ENCODE measurements at places on chromosomes 1 and 21. TPM values are rescaled to one million over a fixed set of nuclear protein-coding genes. Genes with fewer than 3 reads are reported as not detected.

GRCh38 chr21:37821786-37822450, 94.3 kb downstream of the KCNJ6 start:
- DNase-seq = no peak

DNA sequence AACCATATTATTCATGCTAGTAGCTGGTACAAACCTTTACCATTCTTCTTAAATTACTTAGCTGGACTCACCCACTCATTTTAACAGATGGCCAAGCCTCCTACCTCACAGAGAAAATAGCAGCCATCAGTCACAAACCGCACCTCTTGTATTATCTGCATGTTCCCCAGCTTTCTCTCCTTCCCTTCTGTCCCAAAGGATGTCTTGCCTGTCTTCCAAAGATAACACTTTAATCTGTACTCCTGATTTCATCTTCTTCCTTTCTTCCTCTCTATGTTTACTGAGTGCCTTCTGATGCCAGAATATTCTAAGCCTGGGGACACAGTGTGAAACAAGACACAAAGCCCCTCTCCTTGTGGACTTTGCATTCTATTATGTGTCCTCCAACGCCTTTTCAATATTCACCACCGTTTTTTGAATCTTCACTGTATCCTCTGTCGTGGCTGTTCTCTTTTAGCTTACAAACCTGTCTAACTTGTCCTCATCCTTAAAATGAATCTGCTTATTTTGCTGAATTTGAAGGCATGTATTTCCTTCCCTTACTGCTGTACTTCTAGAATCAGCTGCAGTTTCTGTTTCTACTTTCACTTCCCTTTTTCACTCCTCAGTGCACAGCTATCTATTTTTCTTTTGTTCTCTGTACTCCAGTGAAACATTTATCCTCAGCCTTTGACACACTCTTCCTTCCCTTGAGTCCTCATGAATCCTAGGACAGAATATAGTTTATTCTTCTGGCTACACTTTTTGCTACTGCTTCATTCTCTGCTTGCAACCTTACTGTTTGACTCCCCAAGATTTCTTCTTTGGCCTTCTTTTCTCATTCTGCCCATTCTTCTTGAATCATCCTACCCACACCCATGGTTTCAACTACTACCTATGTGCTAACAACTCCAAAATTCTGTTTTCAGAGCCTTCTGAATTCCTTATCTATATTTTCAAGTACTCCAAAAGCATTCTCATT, 216.9 kb upstream of the SAMSN1 start:
- DNase-seq = no peak

DNA sequence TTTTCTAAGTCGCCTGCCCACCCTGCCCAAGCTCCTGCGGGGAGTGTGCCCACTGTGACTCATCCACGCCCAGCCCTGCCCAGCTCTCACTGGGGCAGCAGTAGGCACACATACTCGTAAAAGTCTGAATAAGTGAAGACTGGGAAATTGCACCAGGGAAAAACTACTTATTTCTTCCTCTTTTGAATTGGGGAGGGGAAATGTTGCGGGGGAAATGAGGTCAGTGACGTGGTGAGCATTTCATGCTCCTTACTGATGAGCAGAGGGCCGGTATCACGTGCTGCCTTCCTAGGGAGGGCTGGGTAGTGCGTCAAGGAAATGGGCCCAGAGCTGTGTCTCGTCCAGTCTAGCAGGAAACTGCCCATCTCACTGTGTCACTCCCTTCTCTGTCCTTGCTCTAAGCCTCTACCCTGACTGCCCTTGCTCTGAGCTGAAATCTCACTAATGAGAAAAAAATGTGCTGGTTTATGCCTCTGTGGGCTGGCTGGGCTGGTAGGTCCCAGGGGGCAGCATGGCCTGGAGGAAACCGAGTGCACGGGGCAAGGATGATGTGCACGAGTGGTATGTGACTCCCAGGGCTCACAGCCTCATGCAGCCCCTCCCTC, 13.5 kb upstream of the TNFRSF1B start:
- no peak for DNase-seq

DNA sequence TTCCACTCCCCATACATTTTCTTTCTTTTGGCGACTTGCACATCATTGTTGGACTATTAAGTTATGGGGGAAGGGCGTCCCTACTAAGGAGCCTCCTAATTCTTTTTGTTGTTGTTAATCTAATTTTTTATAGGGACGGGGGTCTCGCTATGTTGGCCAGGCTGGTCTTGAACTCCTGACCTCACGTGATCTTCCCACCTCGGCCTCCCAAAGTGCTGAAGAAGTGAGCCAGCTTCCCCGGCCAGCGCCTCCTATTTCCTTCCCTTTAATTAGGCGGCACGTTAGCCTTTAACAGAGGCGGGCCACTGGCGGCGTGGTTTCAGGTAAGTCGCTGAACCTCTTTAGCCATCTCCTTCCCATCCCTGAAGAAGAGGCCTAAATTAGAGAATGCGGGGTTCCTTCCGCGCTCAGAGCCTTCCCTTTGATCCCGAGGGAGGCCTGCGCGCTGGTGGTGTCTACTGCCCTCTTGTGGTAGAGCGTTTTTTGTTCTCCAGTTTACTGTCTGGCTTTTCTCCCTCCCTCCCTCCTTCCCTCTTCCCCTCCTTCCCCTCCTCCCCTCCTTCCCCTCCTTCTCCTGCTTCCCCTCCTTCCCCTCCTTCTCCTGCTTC, 38.1 kb downstream of the TNFRSF9 start:
- peak; percentile 27 for DNase-seq

DNA sequence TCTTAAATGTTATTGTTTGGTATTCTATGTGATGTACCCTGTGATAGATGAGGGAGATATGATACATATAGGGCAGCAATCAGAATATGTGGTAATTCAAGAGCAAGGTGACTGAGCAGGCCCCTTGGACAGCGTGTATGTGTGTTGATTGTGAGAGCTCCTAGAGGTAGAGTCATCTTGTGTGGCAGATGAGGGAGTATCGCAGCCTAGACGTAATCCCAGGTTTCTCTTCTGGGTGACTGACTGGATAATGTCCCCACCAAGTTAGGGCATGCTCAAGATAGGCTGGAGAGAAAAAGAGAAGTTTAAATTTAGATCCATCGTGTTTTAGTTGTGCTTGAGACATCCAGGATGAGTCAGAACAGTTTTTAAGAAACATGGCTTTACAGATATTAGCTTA, 185.3 kb downstream of the ZP4 start:
- DNase-seq = no peak

DNA sequence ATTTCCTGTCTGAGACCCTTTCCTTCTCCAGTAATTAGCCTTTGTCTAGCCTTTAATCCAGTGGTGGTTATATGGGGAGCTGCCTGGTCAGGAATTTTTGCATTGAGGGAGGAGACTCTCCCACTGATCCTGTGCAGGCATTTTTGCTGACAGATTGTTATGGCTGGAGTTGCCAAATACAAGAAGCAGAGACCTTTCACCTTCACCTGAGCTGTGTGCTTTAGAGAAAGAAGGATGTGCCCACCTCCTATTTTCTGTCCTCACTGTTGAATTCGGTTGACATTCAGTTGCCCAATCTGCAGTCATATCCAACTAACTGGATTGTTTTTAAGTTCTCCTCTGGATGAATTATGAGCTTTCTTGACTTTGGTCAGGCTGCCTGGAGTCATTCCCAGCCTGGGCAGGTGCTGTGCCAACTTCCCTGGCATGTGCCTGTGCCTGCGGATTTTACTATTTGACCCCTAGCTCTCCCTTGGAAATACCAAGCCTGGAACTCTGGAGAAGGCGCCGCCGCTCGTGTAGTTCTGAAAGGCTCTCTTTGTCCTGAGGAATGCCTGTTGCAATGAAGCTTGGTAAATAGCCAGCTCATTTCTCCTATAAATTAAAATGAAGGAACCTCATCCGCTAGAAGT, 143.9 kb downstream of the NOS1AP start:
- DNase-seq = peak; percentile 86

Gene GJC2
- polyA plus RNA-seq = 2.5 TPM

DNA sequence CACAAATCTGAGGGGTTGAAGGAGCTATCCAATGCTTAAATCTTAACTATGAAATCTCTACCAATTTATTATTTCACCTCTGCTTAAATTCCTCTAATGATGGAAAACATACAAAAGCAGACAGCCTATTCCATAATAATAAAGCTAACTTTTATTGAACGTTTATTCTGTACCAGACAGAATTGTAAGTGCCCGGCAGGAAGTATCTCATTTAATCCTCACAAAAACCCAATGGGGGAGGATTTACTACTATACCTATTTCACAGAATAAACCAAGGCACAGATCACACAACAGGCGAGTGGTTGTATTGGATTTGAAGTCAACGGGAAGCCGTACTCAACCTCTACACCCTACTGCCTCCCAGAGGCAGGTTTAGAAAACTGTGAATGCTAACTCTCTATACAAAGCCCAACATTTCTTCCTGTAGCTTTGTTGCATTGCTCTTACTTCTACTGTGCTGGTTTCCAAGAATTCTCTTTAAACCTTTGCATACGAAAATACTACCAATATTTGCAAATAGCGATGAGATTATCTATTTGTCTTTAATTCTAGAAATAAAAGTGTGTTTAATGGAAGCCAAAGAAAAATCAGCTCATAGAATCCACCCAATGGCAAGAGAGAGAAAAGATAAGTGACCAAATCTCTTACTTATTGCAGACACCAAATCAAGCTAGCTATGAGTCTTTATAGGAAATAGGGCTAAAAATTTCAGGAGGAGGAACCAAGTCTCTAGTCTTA, 33.5 kb upstream of the C1orf53 start:
- peak; percentile 50 for DNase-seq

DNA sequence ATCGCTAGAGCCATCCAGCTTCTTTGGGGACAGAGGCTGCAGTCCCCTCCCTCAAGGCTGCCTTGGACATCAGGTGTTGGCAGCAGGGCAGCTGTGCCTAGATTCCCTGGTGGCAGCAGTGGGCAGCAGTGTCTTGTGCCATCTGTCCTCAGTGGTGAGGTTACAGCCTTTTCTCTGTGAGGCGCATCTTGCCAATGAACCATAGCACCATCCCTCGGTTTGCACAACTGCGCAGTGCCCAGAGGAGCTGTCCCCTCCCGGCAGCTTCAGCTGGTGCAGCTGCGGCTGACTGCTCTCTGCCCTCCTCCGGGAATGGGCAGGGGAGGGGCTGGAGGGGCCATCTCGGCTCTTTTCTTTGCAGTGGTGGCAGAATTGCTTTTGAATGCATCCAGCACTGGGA, 59.0 kb upstream of the C8B start:
- no peak for DNase-seq

- DNase-seq = no peak
These were observed 3.3 kb upstream of the CCDC28B start for GRCh38 chr1:32197074-32197473.

DNA sequence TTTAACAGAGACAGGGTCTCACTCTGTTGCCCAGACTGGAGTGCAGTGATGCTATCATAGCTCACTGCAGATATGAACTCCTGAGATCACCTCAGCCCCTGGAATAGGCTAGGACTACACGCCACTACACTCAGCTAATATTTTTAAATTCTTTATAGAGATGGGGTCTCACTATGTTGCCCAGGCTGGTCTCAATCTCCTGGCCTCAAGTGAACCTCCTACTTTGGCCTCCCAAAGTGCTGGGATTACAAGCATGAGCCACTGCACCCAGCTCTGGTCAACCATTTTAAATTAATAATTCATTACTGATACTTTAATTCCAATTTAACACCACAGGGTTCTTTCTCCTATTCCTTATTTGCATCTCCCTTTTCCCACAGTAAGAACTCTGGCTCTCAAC, 18.5 kb upstream of the EPS15 start:
- DNase-seq = no peak

GRCh38 chr1:197787623-197788536, 12.6 kb upstream of the DENND1B start:
- DNase-seq = no peak

DNA sequence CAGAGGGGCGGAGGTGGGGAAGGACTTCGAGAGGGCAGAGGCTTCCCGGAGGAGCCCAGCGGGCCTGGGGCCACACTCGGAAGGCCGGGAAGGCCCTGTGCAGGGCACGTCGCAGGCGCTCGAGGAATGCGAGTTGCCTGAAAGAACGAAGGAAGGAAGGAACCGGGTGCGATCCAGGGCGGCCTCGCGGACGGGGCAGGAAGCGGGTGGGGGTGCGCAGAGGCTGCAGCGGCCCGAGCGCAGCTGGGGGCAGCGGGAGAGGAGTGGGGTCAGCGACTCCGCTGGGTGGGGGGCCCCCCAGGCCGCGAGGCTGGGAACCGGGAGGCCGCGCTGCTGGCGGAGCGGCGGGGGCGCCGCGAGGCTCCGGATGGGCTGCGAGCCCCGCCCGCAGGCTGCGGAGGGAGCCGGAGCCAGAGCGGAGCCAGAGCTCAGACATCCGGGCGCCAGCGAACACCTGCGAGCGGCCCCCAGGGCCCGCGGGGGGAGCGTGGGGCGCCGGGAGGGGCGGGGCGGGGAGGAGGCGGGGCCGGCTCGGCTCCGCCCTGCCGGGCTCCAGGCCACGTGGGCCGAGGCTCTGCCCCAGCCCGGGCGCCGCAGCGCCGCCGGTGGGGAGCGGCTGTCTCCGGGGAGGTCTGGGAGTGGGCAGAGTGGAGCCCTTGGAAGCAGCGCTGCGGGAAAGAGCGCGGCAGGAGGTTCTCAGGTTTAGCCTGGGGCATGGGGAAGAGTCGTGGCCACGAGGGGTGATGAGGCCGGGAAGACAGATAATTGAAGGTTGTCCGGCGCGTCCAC, 4.6 kb downstream of the ID3 start:
- DNase-seq = peak; percentile 76

Gene OLIG1
- polyA plus RNA-seq = not detected

DNA sequence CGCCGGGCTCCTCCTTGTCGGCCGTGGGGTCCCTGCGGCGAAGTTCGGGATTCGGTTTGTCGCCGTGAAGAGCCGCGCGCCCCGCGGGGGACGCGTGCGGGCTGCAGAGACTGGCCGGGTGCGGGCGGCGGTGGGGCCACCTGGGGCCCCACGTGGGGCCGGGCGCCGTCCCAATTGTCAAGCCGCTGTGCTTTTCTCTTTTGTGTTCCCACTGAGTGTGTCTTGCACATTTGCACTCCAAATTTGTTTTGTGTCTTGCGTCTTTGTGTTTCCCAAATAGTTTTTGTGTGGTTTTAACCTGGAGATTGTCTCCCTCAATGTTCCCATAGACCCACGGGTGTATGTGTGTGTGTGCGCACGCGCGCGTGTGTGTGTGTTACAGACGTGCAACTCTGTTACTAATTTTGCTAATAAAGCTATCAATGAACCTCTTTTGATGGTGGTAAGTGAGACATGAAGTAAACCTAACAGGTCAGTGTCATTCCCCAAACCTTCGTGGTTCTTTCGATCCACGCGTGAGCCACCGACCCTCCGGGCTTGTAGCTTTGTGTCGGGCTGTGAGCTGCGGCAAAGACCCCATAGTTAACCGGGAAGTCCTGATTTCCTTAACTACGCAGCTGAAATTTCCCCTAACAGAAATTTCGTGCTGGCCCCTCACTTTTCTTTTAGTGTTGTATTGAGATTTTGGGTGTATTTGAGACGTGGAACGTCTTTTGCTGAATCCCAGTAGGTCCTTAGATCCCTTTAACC, 708 bp downstream of the PRDM2 start:
- no peak for DNase-seq

Gene TCP10L
- polyA plus RNA-seq = 0.90 TPM

Measured in HepG2 (cell line).